ENCODE measurements at places on chromosomes 7 and 10.

DNA sequence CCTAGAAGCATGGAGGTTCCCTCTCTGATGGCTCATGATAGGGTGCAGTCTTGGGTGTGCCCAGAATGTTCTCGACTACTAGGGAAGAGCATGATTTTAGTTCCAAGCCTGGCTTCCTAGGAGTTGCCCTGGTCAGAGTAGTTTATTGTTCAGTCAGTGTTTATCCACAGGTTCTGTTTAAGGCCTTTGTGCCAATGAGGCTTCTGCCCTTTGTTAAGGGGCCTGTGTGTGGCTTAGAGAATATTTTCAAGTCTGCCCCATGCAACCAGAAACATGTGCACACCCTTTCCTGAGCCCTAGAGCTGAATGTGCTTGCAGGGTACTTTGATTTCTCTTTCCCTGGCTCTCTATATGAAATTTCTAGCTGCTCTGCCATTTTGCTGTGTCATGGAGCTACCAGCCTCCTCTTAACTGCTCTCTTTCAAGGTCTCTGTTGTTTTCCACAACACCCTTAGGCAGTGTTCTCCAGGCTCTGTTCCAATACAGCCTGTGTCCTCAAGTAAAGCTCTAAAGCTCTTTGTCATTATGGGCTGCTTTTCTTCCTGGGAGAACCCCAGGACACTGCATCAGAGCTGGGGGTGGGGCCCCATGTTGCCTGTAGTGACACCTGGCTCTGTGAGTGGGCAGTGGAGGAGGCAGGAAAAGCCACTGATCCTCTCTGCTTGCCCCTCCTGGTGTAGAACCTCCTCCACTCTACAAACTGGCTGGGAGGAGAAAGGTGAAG lies 34.1 kb upstream of the TSPAN33 start:
- DNase-seq = no peak

- DNase-seq = peak; percentile 31
Observed at GRCh38 chr7:107394276-107394675, 75.6 kb upstream of the GPR22 start.

DNA sequence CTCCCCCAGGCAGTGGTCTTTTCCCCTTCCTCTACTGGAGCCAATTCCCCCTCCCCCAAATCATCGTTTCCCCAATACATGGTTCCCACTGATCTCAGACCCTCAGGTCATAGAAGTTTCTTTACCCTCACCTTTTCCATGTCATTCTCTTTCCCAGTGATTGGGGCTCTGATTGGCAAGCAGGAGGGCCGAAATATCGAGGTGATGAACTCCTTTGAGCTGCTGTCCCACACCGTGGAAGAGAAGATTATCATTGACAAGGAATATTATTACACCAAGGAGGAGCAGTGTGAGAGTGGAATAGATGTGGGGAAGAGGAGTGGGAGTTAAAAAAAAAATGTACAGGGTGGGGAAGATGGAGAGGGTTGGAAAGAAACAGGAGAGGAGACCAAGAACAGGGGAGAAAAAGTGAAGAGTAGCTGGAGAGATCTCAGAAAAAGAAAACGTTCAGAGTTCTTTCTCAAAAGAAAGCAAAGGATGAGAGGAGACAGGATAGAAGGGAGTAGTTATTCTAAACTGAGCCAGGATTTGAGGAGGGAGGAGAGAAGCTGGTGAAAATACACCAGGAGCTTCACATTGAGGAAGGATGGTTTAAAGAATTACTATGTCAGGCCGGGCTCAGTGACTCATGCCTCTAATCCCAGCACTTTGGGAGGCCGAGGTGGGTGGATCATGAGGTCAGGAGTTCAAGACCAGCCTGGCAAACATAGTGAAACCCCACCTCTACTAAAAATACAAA lies 858 bp downstream of the COPS6 start:
- DNase-seq = no peak

GRCh38 chr7:121072826-121073225 lies 84.3 kb downstream of the CPED1 start:
- no peak for DNase-seq

DNA sequence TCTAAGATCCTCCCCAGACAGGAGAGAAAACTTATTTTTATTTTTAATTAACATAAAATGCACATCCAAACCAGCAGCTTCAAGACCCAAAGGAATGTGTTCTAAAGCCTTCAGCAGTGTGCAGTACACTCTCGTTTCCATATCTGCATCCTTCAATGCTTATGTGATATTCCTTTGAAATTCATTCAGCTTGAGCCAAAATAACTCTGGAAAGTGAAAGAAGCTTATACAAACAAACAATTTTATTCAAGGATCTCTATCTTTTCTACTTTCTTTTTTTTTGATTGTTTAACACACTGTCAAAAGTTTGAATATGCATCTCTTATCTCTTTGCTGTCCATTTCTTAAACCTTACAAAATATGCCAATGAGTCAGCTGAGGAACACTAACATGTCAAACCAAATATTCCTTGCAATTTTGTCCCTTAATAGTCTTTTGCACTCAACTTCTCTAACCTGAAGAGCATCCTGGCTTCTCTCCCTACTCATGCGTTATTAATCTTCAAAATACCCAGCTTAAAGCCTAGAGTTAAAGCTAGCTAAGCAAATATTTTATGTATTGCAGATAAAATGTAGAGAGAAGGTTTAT lies 124.3 kb downstream of the THSD7A start:
- no peak for DNase-seq

All from cardiac fibroblast (primary cell).